ENCODE measurements at places on chromosomes 3 and 15.
A peak's percentile ranks its signal among the peaks of the same experiment; 100 is the strongest.

DNA sequence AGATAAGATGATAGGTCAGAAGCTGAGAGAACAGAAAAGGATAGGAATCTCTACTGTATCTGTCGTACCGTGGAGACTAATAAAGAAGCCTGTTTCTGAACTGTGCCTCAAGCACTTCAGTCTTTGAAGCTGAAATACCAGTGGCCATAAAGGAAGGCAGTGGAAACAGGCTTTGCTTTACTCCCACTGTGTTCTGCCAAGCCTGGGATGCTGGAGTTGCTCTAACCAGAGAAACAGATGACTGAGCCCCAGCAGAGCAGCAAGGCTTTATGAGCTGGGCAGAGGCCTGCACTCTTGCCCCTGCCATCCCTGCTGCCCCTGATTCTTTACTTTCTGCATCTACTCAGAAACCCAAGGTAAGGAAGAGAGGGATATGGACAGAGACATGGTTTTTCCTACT lies 89.4 kb downstream of the PDE8A start:
- no peak for DNase-seq

DNA sequence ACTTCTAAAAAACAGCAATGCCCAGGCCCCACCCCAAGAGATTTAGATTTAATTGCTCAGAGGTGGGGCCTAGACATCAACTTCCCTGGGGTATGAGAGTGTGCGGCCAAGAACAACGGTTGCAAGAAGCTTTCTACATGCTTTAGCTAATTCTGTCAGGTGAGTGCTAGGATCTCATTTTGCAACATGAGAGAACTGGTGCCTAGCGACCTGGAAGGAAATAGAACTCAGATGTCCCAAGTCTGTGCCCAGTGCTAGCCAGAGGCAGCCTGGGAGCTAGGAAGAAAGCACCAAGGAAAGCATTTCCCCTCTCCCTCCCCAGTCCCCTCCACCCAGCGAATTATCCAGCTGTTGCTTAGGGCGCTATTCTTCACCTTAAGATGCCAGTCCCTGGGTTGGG lies 22.9 kb upstream of the HRH1 start:
- DNase-seq: no peak

GRCh38 chr15:23806980-23807379 lies 119.9 kb upstream of the NDN start:
- no peak for DNase-seq

GRCh38 chr3:43288366-43288765 lies 2.0 kb downstream of the SNRK start:
- DNase-seq: no peak

- DNase-seq: no peak
These were observed 35.4 kb downstream of the SLCO2A1 start for GRCh38 chr3:133994166-133994890.

GRCh38 chr3:142270407-142270806 lies 45.0 kb upstream of the GK5 start:
- no peak for DNase-seq

DNA sequence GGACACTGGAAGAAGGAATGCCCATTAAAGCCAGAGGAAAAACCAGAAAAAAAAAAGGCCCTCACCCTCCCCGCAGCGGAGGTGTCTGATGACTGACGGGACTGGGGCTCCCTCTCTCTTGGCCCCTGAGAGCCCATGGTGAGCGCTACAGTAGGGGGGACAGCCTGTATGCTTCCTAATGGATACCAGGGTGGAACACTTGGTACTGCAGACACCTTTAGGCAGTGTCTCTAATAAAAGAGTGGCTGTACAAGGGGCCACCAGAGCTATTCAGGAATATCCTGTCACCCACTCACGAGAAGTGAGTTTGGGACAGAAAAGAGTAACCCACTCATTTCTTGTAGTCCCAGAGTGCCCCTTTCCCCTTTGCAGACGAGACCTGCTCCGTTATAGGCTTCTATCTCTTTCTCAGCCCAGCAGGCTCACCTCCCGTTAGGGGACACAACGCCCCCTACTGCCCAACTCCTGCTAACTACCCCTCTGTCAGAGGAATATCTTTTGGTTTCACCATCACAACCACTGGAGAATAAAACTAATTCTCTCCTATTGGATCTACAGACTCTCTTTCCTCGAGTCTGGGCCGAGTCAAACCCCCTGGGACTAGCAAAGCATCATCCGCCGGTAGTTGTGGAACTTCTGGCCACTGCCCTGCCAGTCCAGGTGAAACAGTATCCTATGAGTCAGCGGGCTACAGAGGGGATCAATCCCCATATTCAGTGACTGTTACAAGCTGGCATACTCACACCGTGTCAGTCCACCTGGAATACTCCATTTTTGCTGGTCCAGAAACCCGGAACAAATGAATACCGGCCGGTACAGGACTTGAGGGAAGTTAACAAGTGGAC lies 40.8 kb downstream of the ZBTB11 start:
- DNase-seq: peak; percentile 49

DNA sequence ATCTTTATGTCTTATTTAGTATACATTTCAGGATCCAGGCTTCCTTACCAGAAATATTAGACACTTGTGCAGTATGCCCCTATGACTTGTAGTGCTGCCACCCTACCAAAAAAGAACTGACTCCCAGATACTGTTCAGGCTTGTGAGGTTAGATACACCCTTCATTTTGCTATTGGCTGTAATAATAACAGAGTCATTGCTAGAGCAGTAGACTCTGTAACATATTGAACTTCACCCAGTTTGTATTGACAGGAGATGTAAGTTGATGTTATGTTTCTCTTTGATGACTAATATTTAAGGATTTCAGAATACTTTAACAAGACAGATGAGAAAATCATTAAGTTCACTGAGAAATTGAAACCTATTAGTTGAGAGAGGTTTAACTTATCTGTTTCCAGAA lies 32.9 kb downstream of the RNF111 start:
- no peak for DNase-seq

- no peak for DNase-seq
These were observed 5.0 kb upstream of the SKOR1 start for GRCh38 chr15:67820122-67820991.

DNA sequence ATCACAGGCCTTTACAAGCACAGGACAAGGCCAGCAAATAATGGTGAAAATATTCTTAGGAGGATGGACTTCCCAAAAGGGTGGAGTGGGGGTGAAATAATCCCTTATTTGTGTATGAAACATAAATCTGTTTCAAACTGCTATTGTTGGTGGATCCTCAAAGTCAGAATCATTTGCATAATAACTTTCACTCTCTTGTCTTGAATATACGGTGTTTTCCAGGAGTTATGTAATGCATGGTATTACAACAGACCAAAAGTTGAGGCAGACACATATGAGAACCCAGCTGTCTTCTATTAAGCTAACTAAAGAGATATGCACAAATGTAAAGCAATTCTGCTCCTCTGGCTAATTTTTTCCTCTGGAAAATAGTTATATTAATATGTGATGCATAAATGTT lies 57.7 kb downstream of the PRTG start:
- DNase-seq: no peak

- no peak for DNase-seq
These were observed 6.2 kb downstream of the MELTF start for GRCh38 chr3:197023241-197023997.

DNA sequence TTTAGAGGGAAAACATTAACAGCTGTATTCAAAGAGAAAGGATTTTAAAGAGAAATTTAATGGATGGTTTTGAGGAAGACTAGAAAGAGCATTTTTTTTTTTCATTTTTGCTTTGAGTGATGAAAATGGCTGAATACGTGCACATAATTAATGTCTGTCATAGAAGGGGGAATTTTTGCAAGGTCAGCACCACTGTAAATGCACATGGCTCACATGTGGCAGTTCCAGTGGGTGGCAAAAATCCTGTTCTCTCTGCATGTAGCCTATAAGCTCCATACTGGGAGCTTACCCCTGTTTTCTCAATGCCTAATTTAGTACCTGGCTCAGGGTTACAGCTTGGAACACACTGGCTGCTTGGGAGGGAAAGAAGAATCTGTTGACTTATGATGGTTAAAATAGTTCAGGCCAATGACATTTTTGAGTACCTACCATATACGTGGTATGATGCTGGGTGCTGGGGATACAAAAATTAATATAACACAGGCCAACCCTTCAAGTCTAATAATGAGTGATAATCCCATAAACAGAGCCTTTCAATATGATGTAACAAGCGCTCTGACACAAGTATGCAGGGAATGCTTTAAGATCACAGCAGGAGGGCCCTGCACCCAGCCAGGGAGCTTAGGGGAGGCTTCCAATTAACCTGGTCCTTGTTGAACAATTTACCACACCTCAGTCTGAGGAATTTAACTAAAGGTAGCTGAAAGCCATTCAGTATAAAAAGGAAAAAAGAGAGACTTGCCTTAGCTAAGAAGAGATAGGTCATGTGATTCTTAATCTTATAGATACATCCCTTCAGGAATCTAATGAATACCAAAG lies 33.0 kb downstream of the HSPBAP1 start:
- no peak for DNase-seq

DNA sequence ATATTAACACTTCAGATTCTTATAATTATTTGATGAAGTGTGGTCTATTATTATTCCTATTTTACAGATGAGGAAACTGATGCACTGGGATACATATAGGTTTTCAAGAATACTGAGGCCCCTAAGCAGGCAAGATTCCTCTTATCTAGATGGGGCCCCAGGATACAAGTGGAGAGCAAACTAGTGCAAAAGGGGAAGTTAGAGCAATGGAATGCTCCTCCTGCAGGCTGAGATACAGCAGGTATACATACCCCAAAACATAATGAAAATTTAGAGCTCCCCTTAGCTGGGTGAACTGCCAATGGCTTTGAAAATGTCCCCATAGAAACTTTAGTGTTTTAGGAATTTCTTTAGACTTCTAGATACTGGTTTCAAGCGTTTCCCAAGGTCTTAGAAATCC lies 247.1 kb downstream of the CHST2 start:
- no peak for DNase-seq

- DNase-seq: no peak
These were observed 76.0 kb upstream of the ATP10A start for GRCh38 chr15:25939122-25939521.

DNA sequence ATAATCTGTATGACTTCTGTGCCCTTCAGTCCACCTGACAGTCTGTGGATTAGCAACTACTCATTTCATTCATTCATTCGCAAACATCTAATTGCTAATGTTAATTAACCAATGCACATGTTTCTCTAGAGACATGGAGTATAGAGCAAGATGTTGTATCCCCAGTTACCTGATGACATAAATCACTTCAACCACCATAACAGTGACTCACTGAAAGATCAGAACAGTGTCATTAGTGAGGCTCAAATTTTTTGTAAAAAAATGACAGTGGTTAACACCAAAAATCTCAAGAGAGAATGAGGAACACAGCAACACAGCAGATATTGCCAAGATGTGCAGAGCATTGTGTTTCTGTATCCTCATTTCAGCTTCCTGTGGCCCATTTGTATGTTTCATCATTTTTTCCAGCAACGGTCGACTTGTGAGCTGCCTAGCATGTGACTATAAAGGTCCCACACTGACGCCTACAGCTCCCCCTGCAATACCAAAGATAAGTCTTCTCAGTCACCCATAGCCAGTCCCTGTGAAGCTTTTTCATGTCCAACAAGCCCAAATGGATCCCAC lies 3.7 kb upstream of the PLD1 start:
- no peak for DNase-seq

- DNase-seq: no peak
These were observed 23.5 kb upstream of the NIT2 start for GRCh38 chr3:100311011-100311410.

- DNase-seq: no peak
These were observed 42.3 kb upstream of the RAB6B start for GRCh38 chr3:133937756-133938601.

- no peak for DNase-seq
These were observed 57.8 kb downstream of the NCEH1 start for GRCh38 chr3:172653004-172653572.

DNA sequence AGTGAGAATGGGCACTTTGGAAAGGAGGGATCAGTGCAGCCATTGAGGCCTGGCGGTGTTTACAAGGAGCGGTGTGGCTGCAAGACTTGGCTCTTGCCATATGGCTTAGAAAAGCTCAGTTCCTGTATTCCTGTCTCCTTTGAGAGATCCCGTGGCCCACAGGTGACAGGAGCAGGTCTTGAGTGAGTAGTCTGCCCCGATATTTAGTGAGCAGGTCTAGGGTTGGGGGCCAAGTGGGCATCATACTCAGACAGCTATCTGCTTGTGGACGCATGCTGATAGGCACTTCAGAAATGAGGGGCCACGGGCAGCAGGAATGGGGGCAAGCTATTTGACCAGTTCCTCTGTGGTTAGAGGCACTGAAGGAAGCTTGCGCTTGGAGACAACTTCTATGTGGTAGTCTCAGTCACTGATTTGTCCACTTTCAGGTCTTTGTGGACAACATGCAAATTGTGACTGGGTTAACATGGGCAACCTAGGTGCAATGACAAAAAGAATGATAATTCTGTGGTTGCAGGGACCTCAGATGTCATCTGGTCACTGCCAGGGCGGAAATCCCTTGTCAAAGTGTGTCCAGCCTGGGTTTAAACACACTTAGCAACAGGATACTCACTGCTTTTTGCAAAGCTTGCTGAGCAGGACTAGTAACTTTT lies 1.1 kb downstream of the TMED3 start:
- no peak for DNase-seq
